Pons (tissue), 1 donor: ENCODE measurements at places on chromosomes 1 and 21.

GRCh38 chr1:240230816-240231215 is 139.1 kb downstream of the FMN2 start:
- peak; percentile 55 for DNase-seq

- peak; percentile 76 for DNase-seq
Observed at GRCh38 chr1:200738949-200739651, 407 bp downstream of the CAMSAP2 start.

DNA sequence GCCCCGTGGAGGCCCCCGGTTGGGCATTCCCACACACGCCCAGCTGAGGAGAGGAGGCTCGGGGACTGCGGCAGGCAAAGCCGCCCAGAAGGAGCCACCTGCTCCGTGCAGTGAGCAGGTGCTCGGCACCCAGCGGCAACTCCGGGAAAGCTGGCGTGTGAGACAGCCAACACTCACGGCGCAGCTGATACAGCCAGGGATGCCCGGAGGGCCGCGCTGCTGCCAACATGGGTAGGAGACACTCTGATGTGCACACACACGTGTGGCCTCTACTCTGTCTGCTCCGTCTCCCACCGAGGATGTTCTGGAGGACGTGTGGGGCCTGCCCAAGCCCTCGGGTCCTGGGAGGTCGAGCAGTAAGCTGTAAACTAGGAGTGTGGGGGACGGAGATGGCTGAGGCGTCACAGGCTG is 12.9 kb downstream of the MORN1 start:
- DNase-seq, result no peak

GRCh38 chr1:60151311-60151710 is 77.7 kb upstream of the C1orf87 start:
- DNase-seq, result no peak

DNA sequence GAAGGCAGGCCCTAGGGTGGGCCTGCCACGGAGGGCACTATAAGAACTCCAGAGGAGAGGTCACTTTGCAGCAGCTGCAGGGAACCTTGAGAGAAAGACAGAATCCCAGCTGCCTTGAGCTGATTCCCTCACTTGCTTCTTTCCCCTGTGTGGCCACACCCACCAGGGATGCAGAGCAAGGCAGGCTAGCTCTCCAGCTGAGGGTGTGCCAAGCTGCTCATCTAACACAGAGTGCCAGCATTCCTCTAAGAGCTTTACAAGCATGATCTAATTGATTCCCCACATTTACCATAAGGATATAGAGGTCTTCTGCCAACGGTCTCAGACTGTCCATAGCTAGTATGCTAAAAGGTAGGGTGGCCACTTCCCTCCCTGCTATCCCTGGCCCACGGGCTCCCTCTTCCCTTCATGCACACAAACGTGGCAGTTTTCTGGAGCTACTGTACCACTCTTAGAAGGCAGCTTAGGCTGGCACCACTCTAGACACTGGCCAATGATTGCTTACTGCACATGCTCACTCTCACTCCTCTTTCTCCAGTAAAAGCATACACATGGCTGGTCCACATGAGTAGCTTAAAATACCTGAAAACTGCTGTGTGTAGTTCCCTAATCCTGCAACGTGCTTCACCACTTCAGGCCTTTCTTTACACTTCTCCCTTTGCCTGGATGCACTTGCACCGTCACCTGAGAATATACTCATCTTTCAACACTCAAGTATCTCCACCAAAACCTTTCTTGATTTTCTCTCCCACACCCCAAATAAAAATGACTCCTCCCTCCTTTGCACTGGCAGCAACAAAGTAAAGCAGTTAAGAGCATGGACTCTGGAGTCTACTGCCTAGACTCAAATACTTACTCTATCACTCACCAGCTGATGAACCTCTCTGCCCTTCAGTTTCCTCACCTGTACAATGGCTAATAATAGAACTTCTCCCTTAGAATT is 57.7 kb downstream of the DMAP1 start:
- no peak for DNase-seq

- no peak for DNase-seq
Observed at GRCh38 chr1:44154049-44154448, 12.6 kb upstream of the KLF18 start.

- DNase-seq, result no peak
Observed at GRCh38 chr1:22132517-22133235, 10.2 kb downstream of the WNT4 start.

DNA sequence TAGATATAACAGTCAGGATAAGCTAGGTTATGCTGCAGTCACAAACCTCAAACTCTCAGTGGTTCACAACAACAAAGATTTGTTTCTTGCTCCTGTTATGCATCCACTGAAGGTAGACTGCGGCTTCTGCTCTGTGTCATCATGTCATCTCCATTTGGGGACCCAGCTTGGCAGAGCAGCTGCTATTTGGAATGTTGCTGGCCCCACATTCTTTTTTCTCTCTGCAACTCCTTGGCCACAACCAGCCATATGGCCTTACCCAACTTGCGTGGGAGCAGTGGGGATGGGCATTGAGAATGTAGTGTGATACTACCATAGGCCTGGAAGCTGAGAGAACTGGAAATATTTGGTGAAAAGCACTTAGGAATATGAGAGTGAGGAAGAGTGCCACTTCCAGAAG is 26.4 kb downstream of the AGO4 start:
- no peak for DNase-seq

DNA sequence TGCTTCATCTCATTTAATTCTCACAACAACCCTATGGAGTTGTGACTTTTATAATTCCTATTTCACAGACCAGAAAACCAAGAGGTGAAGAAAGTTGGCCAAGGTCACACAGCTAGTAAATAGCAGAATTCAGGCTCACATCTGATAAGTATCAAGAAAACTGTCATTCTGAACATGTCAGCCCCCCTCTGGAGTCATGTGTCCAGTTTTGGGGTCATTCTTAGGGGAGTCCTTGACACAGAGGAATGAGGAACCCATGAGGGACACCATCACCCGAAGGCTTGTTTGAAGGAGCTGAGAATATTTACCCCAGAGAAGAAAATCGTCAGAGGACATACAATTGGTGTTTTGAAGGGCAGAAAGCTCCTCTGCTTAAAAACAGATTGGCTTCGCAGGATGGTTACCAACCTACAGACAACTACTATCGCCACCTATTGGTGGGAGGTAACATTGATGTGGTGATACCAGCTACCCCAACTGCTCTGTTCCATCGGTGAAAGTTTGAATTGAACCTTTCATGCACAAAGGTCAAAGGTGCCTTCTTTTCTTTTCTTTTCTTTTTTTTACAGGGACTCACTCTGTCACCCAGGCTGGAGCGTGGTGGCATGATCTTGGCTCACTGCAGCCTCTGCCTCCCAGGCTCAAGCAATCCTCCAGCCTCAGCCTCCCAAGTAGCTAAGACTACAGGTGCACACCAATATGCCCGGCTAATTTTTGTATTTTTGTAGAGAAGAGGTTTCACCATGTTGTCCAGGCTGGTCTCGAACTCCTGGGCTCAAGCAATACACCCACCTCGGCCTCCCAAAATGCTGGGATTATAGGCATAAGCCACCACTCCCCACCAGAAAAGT is 31.3 kb downstream of the NCMAP start:
- DNase-seq, result peak; percentile 70
